ENCODE measurements at places on chromosomes 12 and 14.

GRCh38 chr12:62331306-62331705, 71.1 kb downstream of the USP15 start:
- DNase-seq, result no peak

DNA sequence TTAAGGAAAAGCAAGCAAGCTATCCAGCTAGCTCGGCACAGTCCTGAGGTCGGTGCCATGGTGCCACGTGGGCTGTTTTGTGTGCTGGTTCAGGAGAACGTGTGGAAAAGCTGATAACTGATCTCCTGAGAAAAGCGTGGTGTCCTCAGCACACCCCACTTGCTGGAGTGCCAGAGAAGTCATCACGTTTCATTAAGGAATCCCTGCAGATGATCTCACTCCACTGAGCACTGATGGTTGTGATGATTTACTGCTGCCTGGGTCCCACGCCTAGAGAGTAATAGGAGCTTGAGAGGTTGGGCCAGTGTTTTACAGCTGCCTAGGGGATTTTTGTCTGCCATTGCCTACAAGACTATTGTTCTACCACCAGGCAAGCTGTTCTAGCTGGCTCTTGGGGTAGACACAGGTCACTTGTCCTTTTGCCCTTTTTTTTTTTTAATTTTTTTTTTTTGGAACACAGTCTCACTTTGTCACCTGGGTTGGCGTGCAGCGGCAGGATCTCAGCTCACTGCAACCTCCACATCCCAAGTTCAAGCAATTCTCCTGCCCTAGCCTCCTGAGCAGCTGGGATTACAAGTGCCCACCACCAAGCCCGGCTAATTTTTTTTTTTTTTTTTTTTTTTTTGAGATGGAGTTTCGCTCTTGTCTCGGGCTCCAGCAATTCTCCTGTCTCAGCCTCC, 42.3 kb upstream of the EVL start:
- DNase-seq, result peak; percentile 75

GRCh38 chr12:115129727-115130126, 445.8 kb upstream of the TBX3 start:
- DNase-seq, result no peak

GRCh38 chr14:90303473-90303872, 28.3 kb downstream of the NRDE2 start:
- DNase-seq, result no peak

DNA sequence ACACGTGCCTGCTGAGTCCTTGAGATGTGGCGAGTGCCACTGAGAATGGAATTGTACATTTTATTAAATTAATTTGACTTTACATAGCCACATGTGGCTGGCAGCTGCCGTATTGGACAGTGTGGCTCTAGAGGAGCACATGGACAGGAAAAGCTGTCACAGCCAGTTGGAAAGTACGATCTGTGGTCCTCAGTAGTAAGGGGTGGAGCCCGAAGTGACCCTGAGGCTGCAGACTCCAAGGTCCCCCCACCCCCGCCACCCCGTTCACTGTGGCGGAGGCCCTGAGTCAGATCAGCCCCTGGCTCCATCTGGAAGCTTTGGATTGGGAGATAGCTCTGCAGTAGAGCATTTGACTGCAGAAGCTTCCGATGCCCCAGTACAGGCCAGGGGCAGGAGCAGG, 25.8 kb upstream of the BEGAIN start:
- DNase-seq, result no peak

DNA sequence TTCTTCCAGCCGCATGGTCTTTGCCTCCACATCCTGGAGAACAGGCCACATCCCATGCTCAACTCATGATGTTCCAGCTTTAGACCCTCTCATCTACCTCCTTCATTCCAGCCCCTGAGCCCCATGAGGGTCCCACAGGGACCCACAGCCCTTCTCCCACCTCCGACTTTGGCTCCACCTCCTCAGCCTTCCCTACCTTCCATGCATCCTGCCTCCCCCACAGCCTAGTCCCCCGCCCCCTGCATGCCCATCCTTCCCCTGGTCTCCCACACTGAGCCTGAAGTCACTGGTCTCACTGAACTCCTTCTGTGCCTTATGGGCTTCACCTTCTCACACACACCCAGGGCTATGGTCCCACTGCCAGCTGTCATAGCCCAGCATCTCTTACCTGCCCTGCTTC, 9.8 kb downstream of the RAPGEF3 start:
- DNase-seq, result no peak

DNA sequence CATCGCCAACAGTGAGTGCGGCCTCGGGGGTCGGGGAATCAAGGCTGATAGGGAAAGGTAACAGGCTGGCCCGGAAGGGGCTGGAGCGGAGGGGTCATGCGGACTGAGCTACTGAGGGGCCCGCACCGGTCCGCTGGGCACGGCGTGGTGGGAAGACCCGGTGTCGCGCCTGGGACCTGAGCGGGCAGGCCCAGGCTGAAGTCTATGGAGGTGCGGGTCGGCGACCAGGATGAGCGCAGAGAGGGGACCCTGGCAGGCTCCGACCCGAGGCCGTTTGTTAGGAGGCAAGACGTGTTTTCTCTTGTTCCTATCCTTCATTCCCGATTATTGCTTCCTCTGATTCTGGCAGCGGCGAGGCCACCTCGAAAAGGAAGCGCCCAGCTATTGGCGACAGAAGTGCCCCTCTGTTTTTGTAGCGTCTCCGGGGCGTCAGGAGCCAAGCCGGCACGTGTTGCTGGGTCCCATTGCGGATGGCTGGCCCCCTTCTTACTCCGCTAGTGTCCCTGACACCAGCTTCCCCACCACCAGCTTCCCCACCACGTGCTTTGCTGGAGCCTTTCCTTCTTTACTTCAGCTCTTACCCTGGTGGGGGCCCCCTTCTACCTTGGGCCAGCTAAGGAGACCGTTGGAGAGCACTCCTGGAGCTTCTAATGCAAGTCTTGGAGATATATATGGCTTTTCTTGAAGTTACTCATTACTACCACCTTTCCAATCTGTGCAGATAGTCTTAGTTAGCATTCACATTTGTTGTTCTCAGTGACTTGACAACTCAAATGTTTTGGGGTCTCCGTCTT, 653 bp downstream of the PA2G4 start:
- no peak for DNase-seq

GRCh38 chr12:103333676-103334075, 162.1 kb downstream of the C12orf42 start:
- DNase-seq, result no peak

- no peak for DNase-seq
Measured at GRCh38 chr14:51248016-51248987, 8.3 kb downstream of the TMX1 start.

GRCh38 chr12:38110026-38110699, 206.4 kb upstream of the ALG10B start:
- no peak for DNase-seq

GRCh38 chr12:27422697-27423096, 23.8 kb upstream of the SMCO2 start:
- DNase-seq, result no peak

GRCh38 chr12:25253371-25254068, 2.8 kb upstream of the KRAS start:
- no peak for DNase-seq

DNA sequence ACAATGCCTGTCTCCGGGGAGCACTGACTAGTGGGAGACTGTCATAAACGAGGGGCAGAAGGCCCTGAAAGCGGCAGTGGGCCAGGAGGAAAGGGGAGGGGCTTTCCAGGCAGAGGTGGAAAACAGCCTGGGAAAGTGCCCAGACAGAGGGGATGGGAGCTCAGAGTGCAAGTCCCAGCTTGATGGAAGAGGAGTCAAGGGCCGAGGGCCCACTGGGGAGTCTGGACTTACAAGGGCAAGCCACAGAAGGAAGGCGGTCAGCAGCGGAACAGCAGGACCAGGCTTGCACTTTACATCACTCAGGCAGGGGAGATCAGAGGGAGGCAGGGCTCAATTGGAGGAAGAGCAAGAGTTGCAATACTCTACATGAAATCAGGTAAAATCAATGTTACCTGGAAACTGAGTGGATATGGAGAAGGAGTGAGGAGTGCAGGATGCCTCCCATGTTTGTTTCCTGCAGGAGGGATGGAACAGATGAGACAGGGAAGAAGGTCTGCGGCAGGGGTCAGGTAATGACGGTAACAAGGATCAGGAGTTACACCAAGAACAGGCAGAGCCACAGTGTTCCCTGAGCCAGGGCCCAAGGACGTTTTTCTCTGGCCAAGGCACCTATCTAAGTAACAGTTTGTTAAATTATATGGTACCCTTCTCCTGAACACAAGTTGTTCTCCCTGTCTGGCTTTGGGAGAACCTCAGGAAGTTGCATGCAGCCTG, 23.8 kb downstream of the PXN start:
- no peak for DNase-seq

DNA sequence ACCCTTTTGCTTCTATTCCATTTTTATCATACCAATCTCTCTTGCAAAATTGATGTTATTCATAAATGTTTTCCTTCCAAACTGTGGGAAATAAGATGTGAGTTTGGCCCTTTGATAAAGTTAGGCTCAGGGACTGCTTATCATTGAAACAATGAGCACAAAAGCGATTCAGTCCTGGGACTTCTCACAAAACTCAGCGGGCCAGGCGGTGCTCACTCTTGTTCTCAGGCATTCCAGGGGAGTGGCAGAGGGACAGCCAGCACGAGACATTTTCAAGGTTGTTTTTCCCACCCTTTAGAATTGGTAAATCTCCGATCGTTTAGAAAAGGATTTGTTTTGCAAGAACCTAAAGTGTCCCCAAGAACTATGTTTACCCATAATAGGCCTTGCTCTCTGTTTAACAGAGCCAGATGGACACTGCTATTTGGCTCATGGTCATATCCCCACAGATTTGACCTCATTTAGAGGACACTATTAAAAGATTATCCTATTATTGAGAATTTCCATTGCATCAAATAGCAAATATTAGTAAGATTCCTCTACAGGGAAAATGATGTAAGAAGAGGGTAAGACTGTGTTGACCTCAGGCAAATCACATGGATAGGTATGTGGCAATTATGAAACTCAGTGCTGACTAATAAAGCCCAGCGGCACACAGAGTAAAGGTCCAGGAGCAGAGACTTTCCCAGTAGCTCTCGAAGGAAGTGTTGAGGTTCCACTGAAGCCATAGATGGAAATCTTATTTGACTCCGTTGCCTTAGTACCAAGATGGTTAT, 102.7 kb upstream of the USP44 start:
- no peak for DNase-seq

Measured in kidney glomerular epithelial cell (primary cell).